Frontal cortex (tissue), 4 donors: ENCODE measurements at places on chromosomes 5 and 9.

DNA sequence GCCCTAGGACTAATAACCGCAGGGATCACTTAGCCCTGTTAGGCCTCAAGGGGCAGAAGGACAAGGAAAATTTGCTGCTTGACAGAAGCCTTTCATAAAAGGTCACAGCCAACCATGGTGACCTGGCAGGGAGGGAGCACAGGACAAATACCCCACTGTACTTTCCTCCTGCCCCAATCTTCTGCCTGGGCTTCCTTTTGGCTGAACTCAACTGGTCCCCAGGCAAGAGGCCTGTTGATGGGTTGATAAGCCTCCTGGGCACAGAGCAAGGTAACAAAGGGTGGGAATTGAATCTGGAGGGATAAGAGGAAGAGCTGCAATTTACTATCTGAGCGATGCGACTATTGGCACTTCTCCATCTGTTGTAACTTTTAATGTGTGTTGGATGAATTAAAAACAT lies 392.9 kb downstream of the RASEF start:
- no peak for DNase-seq

DNA sequence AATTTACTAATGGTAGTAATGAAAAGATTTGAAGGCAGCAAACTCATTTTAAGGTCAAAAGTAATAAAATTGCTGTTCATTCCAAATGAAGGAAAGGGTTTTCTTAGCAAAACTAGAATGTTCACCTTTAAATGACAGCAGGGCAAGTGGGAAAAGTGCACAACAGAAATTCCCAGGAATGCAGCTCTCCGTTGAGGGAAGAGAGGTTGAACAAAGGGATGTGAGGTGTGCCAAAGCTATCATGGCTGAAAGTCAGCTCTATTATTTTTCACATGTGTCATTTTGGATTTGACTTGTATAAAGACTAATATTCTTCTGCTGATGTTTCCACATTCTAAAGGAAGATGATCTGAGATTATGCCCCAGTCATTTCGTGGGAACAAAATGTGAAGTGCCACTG lies 51.6 kb downstream of the TEK start:
- DNase-seq = no peak

GRCh38 chr9:131366761-131367401 lies 27.0 kb upstream of the PRRC2B start:
- DNase-seq = no peak

GRCh38 chr9:35660966-35661415 lies 2.9 kb downstream of the CCDC107 start:
- DNase-seq = no peak

GRCh38 chr5:34523387-34523726 lies 132.8 kb upstream of the RAI14 start:
- no peak for DNase-seq

DNA sequence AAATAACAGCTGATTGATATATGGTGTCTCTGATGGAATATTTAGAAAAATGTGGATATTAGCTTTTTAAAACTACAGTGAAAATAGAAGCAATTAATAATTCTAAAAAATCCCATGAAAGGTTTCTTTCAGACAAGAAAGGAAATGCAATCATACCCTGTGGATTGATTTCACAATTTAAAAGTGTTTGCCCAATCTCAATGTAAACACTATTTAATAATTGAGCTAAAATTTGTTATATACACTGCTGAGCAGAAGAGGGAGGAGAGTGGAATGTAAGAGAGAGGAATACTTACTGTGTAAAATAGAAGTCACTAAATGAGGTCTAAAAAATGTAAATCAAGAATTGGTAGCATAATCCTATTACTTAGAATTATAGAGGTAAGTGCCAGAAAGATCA lies 76.9 kb downstream of the FEM1C start:
- no peak for DNase-seq
